HepG2 (cell line): ENCODE measurements at places on chromosomes 3 and 15.

DNA sequence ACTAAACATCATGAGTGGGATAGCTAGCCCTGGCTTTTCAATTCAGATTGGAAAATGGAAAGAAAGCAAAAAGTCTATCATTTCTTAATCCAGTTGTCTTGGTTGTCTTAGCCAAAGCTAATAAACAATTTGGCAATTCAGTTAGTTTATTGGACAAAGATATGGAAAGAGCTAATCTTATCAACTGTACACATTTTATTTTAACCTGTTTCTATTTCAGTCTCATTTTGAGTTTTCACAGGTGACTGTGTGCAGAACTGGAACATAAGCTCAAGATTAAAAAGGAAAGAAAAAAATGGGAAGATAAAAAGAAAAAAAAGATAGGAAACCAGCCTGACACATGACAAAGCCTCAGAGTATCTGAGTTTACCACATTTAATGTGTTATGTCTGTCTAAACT, 642.6 kb downstream of the SQOR start:
- no peaks in the 10 kb centered on the region for H3K27me3 ChIP-seq
- no peak for DNase-seq
- no peak overlapping the region for H3K27ac ChIP-seq
- no peaks in the 10 kb centered on the region for H3K4me1 ChIP-seq
- H3K4me3 ChIP-seq, result no peak overlapping the region
- no peaks in the 10 kb centered on the region for H3K36me3 ChIP-seq

DNA sequence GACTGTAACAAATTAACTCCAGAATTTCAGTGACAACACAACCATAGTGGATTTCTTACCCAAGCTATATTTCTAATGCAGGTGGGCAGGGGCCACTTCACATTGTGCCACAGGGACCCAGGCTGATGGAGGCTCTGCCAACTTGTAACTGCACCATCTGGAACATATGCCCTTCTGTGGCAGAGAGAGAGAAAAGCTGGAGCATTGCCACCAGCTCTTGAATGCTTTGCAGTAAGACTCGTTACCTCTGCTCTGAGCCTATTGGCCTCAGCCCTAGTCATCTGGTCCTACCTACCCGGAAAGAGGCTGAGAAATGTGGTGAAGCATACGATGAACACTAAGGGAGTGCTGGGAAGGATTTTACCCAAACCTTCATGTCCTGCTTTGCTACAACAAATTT, 587.1 kb downstream of the ZNF385D start:
- no peaks in the 10 kb centered on the region for H3K27me3 ChIP-seq
- no peak for DNase-seq
- no peak overlapping the region for H3K27ac ChIP-seq
- no peaks in the 10 kb centered on the region for H3K4me1 ChIP-seq
- no peaks in the 10 kb centered on the region for H3K36me3 ChIP-seq

DNA sequence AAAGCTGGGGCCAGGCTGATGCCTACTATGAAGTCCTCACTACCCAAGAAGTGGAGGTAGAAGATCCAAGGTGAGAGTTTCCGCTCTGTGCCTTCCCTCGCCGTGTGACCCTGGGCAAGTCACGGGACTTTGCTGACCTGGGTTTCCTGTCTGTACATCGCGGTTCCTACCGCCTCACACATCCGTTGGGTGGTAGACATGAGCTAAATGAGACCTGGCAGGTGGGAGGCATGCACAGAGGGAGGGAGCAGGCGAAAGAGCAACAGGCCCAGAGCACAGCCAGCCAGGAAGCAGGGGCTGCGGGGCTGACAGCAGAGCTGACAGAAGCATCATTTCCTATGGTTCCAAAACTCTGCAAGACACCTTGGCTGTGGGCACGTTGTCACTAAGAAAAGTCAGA, 157.3 kb upstream of the BHLHE40 start:
- no peak overlapping the region for H3K27ac ChIP-seq
- H3K4me1 ChIP-seq, result peaks cover 18% of the 10 kb centered on the region
- H3K4me3 ChIP-seq, result no peak overlapping the region
- DNase-seq, result no peak
- no peaks in the 10 kb centered on the region for H3K27me3 ChIP-seq

- peaks cover under 1% of the 10 kb centered on the region; the same call in 1 of the 2 replicates for H3K4me1 ChIP-seq
- DNase-seq, result no peak
- no peak overlapping the region for H3K27ac ChIP-seq
- H3K36me3 ChIP-seq, result no peaks in the 10 kb centered on the region
Observed at GRCh38 chr3:95815828-95816227, 998.6 kb upstream of the EPHA6 start.

GRCh38 chr3:27713078-27713423, 9.1 kb downstream of the EOMES start:
- no peak overlapping the region for H3K27ac ChIP-seq
- H3K27me3 ChIP-seq, result peaks cover 12% of the 10 kb centered on the region
- peak overlapping the region; percentile 71 for H3K4me3 ChIP-seq

DNA sequence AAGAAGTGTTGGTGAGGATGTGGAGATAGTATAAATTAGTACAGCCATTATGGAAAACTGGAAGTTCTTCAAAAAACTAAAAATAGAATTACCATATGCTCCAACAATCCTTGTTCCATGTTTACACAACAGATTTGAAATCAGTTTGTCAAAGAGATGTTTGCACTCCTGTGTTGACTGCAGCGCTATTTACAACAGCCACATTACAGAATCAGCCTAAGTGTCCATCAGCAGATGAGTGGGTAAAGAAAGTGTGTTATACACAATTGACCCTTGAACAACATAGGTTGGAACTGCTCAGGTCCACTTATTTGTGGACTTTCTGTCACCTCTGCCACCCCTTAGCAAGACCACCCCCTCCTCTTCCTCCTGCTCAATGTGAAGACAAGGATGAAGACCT, 34.7 kb downstream of the LMLN start:
- no peak overlapping the region for H3K27ac ChIP-seq
- H3K4me1 ChIP-seq, result peaks cover 7% of the 10 kb centered on the region; the same call in 1 of the 2 replicates
- peak; percentile 5 for DNase-seq
- H3K27me3 ChIP-seq, result no peaks in the 10 kb centered on the region
- no peak overlapping the region for H3K4me3 ChIP-seq

DNA sequence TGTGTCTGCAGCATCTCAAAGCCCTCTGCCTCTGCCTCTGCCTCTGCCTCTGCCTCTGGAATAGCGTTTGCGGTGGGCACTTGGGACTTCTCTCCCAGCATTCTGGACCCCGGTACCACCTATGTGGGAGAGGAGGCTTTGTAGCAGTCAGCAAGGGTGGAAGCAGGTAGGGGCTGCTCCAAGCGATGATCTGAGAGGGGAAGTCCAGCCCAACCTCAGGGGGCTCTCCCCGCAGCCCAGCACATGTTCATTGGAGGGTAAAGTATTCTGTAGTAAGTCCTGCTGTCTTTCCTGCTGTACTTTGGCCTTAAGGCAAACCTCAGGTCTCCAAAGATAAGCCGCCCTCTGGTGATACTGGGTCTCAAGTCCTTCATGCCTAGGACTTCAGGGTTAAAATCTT, 68.6 kb downstream of the FAM174B start:
- no peak overlapping the region for H3K27ac ChIP-seq
- H3K4me1 ChIP-seq, result no peaks in the 10 kb centered on the region
- DNase-seq, result no peak

- H3K4me1 ChIP-seq, result peaks cover 98% of the 10 kb centered on the region
- DNase-seq, result peak; percentile 90
- H3K27ac ChIP-seq, result peak overlapping the region; percentile 64
- H3K36me3 ChIP-seq, result no peaks in the 10 kb centered on the region
Observed at GRCh38 chr15:101537483-101538080, 48.1 kb upstream of the PCSK6 start.

GRCh38 chr15:43187544-43188155, 2.4 kb downstream of the CCNDBP1 start:
- no peak overlapping the region for H3K4me3 ChIP-seq
- no peak overlapping the region for H3K27ac ChIP-seq
- peaks cover 10% of the 10 kb centered on the region for H3K4me1 ChIP-seq
- no peaks in the 10 kb centered on the region for H3K27me3 ChIP-seq
- peak; percentile 53 for DNase-seq

GRCh38 chr3:173065543-173065981, 75.5 kb downstream of the SPATA16 start:
- H3K4me1 ChIP-seq, result no peaks in the 10 kb centered on the region
- H3K4me3 ChIP-seq, result no peak overlapping the region
- H3K27me3 ChIP-seq, result no peaks in the 10 kb centered on the region
- no peak for DNase-seq
- H3K36me3 ChIP-seq, result no peaks in the 10 kb centered on the region
- no peak overlapping the region for H3K27ac ChIP-seq

- H3K27me3 ChIP-seq, result no peaks in the 10 kb centered on the region
- no peak for DNase-seq
- no peaks in the 10 kb centered on the region; the same call in 1 of the 2 replicates for H3K4me1 ChIP-seq
- H3K4me3 ChIP-seq, result no peak overlapping the region
Observed at GRCh38 chr3:45553469-45553974, 41.0 kb upstream of the LIMD1 start.

DNA sequence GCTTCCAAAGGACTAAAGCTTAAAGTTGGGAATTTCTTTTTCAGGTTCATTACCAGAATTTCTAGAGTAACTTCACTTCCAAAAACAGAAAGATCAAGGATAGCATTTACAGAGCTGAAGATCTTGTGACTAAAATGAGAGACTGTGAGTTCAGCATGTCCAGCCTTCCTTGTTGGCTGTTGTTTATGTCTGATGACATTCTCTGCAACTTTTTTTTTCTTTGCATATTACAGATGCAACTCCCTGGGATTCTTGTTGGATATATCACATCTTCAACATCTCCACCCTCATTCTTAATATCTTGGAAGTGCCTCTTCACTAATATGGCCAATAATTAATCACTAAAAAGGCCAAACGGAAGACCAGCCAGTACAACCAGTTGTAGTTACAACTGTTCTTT, 86.2 kb upstream of the FRMD4B start:
- H3K36me3 ChIP-seq, result no peaks in the 10 kb centered on the region
- no peaks in the 10 kb centered on the region for H3K4me1 ChIP-seq
- no peak for DNase-seq
- H3K27me3 ChIP-seq, result no peaks in the 10 kb centered on the region

GRCh38 chr3:50464569-50464968, 38.9 kb downstream of the CACNA2D2 start:
- H3K36me3 ChIP-seq, result no peaks in the 10 kb centered on the region
- no peak overlapping the region for H3K27ac ChIP-seq
- H3K27me3 ChIP-seq, result peaks cover 6% of the 10 kb centered on the region
- no peak for DNase-seq
- H3K4me3 ChIP-seq, result no peak overlapping the region
- no peaks in the 10 kb centered on the region for H3K4me1 ChIP-seq

- no peak overlapping the region for H3K27ac ChIP-seq
- DNase-seq, result no peak
- peaks cover 29% of the 10 kb centered on the region for H3K4me1 ChIP-seq
- peaks cover 14% of the 10 kb centered on the region for H3K36me3 ChIP-seq
Observed at GRCh38 chr3:37251993-37252392, 77.6 kb upstream of the LRRFIP2 start.

- H3K27me3 ChIP-seq, result no peaks in the 10 kb centered on the region
- no peaks in the 10 kb centered on the region for H3K36me3 ChIP-seq
- no peak overlapping the region for H3K4me3 ChIP-seq
- DNase-seq, result no peak
- H3K27ac ChIP-seq, result peak overlapping the region; percentile 89
Observed at GRCh38 chr3:190346541-190346940, 24.3 kb upstream of the CLDN1 start.

- no peak overlapping the region for H3K27ac ChIP-seq
- H3K4me1 ChIP-seq, result peaks cover 100% of the 10 kb centered on the region
- no peak overlapping the region for H3K4me3 ChIP-seq
- DNase-seq, result no peak
- H3K36me3 ChIP-seq, result peaks cover 4% of the 10 kb centered on the region; the same call in 1 of the 3 replicates
Observed at GRCh38 chr3:52791366-52791765, 3.2 kb upstream of the ITIH3 start.

DNA sequence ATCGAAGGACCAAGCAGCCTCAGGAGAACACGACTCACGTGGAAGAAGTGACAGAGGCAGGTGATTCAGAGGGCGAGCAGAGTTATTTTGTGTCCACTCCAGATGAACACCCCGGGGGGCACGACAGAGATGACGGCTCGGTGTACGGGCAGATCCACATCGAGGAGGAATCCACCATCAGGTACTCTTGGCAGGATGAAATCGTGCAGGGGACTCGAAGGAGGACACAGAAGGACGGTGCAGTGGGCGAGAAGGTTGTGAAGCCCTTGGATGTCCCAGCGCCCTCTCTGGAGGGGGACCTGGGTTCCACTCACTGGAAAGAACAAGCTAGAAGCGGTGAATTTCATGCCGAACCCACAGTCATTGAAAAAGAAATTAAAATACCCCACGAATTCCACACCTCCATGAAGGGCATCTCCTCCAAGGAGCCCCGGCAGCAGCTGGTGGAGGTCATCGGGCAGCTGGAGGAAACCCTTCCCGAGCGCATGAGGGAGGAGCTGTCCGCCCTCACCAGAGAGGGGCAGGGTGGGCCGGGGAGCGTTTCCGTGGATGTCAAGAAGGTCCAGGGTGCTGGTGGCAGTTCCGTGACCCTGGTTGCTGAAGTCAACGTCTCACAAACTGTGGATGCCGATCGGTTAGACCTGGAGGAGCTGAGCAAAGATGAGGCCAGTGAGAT, 26.0 kb downstream of the SYNM start:
- no peaks in the 10 kb centered on the region for H3K27me3 ChIP-seq
- peaks cover 47% of the 10 kb centered on the region for H3K4me1 ChIP-seq
- DNase-seq, result no peak
- no peaks in the 10 kb centered on the region; the same call in 1 of the 2 replicates for H3K36me3 ChIP-seq
- peak overlapping the region; percentile 47 for H3K27ac ChIP-seq

DNA sequence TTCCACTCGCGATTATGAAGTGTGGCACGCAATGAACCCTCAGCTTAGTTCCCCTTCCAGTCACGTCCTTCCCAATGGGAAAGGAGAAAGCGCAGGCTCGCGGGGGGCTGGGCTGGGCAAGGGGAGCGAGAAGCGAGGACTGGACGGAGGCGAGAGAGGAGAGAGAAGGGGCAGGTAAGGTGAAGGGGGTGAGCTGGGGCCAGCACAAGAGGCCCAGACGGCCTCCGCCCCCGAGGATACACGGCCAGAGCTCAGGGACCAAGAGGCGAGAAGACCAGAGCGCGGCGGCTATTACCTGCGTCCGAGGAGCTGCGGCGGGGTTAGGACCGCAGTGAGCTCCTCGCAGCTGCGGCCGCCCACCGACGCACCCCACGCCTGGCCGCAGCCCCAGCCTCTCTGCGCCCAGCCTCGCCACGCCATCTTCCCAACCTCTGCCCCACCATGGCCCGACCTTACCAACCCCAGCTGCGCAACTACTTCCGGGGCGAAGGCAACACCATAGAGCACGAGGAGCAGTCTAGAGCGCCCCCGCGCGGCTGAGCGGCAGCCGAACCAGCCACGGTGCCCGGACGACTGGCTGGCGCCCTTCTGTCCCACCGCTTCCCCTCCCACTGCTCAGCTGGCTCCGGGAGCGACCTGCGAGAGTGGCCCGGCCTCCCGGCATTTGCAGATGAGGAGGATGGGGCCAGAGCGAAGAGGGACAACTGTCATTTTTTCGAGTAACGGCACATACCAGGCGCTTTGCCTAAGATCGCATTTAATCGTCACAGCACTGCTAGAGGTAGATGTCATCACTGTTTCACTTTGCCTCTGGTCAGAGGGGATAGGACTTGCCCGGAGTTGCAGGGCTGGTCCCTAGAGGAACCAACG, at the start of gene PARL:
TSS of gene PARL (minus strand) at position 454 of the 870 bp plus-strand sequence. CDS start at position 420, 34 bp downstream.
- peak within 1 kb of the TSS; percentile 89 for H3K4me3 ChIP-seq
- peaks cover 22% of the 10 kb centered on the region; the same call in 1 of the 2 replicates for H3K4me1 ChIP-seq
- peak within 1 kb of the TSS; percentile 71 for H3K27ac ChIP-seq
- peak; percentile 91 for DNase-seq
- peaks cover 7% of the 10 kb centered on the region; the same call in 1 of the 3 replicates for H3K36me3 ChIP-seq

- no peak overlapping the region for H3K27ac ChIP-seq
- no peak for DNase-seq
- H3K4me3 ChIP-seq, result no peak overlapping the region
- no peaks in the 10 kb centered on the region for H3K27me3 ChIP-seq
Observed at GRCh38 chr15:74869726-74870407, 3.3 kb downstream of the SCAMP2 start.
